ENCODE measurements at places on chromosomes 5 and 9. TPM values are rescaled to one million over a fixed set of nuclear protein-coding genes. Genes with fewer than 3 reads are reported as not detected.

PCDHB6 gene
- not detected for total RNA-seq

GRCh38 chr5:93421987-93422401 is 159.0 kb downstream of the NR2F1-AS1 start:
- DNase-seq = no peak
- H3K36me3 ChIP-seq = no peaks in the 10 kb centered on the region
- H3K4me1 ChIP-seq = no peaks in the 10 kb centered on the region
- no peak overlapping the region for H3K4me3 ChIP-seq

DNA sequence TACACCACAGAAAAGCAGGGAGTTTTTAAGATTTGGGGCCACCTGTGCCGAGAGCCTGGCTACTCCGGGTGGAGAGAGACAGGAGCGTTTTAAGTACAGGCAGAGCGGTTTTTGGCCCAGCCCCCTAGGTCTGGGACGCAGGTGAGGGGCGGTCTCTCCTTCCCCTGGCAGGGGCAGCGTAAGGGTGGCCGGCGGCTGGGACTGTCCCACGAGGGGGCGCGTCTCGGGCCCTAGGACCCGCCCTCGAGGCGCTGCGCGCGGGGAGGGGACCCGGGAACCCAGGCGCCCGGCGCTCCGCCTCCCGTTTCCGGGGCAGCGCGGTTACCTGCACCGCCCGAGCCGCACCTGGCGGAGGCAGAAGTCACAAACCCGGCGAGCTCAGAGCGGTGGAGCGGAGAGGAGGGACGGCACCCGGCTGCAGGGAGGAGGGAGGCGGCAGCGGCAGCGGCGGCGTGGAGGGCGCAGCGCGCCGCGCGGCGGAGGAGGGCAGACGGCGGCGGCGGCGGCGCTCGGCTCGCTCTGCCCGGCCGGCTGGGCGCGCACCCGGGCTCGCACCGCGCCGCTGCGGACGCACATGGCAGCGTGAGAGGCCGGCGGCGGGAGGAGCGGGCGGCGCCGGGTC is at the start of gene WWC1:
TSS of gene WWC1 (plus strand) at position 304 of the 622 bp plus-strand sequence. CDS start 508 bp downstream, outside the sequence.
- H3K4me3 ChIP-seq = peak within 1 kb of the TSS; percentile 65
- peak; percentile 66 for DNase-seq
- H3K36me3 ChIP-seq = no peaks in the 10 kb centered on the region
- peaks cover 12% of the 10 kb centered on the region for H3K4me1 ChIP-seq

GRCh38 chr9:133331641-133332380 is 4.2 kb downstream of the SURF6 start:
- peaks cover 37% of the 10 kb centered on the region for H3K4me1 ChIP-seq
- DNase-seq = no peak
- H3K27me3 ChIP-seq = no peaks in the 10 kb centered on the region
- peak overlapping the region; percentile 82 for H3K27ac ChIP-seq

C9orf50 gene
- total RNA-seq = not detected

- H3K36me3 ChIP-seq = peaks cover 27% of the 10 kb centered on the region
- H3K4me3 ChIP-seq = no peak overlapping the region
- H3K27me3 ChIP-seq = no peaks in the 10 kb centered on the region
- no peak for DNase-seq
Measured at GRCh38 chr9:113183956-113184488, 33.2 kb downstream of the SLC31A2 start.

DNA sequence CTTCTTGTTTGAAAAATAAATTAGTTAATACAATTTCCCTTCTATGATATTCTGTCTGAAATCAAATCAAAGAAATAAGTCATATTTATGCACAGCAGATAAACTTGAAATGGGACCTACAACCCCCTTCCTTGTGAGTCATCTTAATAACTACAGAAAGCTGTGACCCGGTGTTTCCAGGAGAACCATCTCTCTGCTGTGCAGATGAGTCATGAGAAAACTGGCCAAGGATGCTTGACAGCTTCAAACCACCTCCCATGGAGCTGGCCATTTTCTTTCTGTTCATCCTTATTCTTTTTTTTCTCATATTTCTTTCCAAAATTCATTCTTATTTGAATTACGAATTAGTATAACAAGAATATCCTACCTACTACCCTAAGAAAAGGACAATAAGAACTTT is 43.4 kb upstream of the NR4A3 start:
- DNase-seq = peak; percentile 25
- H3K4me3 ChIP-seq = peak overlapping the region; percentile 20
- H3K36me3 ChIP-seq = no peaks in the 10 kb centered on the region
- H3K27me3 ChIP-seq = peaks cover 14% of the 10 kb centered on the region
- peaks cover 27% of the 10 kb centered on the region for H3K4me1 ChIP-seq

LHX3 gene
- not detected for total RNA-seq

DNA sequence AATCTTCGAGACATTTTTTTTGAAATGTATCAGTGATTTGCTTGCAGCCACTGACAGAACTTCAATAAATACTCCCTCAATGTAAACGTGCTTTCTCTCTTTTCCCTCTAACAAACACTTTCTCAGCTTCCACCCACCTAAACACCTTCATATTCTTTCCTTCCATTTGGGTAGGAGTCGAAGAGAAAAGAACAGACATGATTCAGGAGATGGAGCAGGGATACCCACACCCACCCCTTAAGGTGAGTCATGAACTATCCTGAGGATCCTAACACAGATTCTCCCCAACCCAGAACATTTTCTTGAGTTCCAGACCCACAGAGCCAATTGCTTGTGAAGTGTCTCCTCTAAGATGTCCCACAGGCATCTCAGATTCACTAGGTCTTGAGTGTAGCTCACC is 488.8 kb downstream of the CDK5RAP2 start:
- H3K27me3 ChIP-seq = no peaks in the 10 kb centered on the region
- no peak for DNase-seq
- H3K27ac ChIP-seq = no peak overlapping the region
- no peaks in the 10 kb centered on the region for H3K4me1 ChIP-seq
- no peak overlapping the region for H3K4me3 ChIP-seq

CCDC127 gene
- 8.5 TPM for total RNA-seq

MPDZ gene
- not detected for total RNA-seq

ABCA1 gene
- total RNA-seq = 12.4 TPM

GFI1B gene
- not detected for total RNA-seq

DNA sequence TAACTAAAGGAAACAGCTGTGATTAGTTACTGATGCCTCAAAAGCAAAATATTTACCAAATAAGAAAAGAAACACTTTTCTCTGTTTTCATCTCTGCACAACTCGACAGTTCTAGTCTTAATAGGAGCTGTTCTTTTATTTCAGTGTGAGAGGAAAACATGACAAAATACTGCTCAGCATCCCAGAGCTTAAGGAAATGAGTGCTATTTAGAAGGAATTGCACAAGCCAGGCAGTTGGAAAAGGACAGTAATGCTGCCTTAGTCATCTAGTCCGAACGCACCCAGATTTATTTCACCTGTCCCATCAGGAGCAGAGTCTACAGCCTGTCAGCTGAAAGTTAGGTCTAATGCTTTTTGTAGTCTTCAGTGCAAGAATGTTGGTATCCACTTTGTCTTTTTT is 12.3 kb downstream of the ZCCHC9 start:
- H3K27me3 ChIP-seq = no peaks in the 10 kb centered on the region
- H3K27ac ChIP-seq = no peak overlapping the region
- no peak for DNase-seq
- H3K36me3 ChIP-seq = peaks cover 7% of the 10 kb centered on the region
- H3K4me1 ChIP-seq = no peaks in the 10 kb centered on the region
- no peak overlapping the region for H3K4me3 ChIP-seq

Measured in activated T-cell treated with anti-CD3 and anti-CD28 coated beads, Interleukin-2, amount 50 U/mL, for 72 hours (primary cell).